ENCODE measurements at places on chromosomes 6 and 20.

- no peak for DNase-seq
Observed at GRCh38 chr6:27476090-27476489, 3.2 kb upstream of the ZNF184 start.

- no peak for DNase-seq
Observed at GRCh38 chr6:160141001-160141726, 19.5 kb downstream of the SLC22A1 start.

DNA sequence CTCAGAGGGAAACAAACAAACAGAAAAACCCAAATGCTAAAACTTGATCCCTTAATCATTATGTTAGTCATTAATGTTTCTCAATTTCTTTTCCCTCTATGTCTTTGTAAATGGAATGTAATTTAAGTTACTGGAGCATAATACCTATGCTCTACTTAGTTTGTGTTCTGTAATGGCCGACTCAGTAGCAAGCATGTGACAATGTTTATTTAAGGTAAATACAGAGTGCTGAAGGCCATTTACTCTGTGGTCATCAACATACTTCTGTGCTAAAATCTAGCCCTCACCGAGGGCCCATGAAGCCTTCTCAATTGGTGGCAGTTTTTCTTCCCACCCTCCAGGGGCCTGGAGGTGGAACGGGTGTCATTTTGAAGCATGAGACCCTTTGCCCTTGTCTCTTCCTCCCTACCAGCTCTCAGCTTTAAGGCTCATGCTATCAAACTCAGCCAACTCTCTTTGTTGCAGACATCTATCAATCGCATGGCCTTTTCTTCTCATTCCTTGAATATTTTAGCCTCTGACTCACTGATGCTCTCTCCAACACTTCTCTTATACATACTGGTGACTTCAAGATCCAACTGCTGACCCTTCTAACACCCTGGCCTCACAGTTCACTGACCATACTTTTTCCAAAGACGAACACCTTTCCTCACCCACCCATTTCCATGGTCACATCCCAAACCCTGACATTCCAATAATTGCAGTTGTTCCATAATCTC lies 48.2 kb downstream of the STX7 start:
- no peak for DNase-seq

DNA sequence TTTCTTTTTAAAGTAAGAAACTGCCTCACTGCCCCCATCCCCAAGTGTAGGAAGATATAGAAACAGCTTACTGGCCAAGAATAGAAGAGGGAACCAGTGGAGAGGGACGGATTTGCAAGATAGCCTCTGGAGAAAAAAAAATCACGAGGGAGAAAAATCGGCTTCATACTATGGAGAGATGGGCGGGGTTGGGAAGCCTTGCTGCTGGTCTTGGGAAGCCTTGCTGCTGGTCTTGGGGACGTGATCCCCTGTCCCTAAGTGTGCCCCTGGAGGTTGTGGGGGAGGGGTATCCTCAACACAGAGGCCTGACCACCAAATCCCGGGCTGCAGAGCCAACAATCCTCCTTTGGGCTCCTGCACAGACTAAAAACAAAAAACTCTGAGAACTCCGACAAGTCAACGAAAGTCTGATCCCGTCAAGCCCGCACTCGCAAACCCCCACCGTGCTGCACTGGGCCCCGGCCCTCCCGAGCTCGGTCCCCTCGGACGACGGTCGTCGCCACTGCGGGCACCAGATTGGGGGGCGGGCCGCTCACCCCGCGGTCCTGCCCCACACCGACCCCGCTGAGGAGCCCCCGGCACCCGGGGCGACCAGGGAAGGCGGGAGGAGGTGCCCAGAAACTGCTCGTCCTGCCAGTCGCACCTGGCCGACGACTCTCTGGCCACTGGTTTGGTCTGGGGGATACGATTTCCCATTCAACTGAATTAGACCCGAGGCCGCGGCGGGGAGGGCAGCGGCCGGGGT lies 750 bp downstream of the MAP7 start:
- DNase-seq, result peak; percentile 37

- no peak for DNase-seq
Observed at GRCh38 chr20:35856866-35857265, 85.1 kb downstream of the PHF20 start.

DNA sequence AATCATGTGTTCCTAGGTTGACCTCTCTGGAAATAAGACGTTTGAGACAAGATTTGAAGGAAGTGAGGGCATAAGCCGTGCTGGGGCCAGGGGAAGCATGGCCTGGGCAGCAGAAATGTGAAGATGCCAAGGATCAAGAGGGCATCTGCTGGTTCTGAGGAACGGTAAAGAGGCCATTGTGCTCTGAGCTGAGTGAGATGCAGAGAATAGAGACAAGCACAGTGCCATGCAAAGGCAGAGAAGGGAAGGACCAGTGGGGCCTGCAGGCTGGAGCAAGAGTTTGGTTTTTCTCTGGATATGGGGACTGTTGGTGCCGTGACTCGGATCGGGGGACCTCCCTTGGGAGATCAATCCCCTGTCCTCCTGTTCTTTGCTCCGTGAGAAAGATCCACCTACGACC lies 50.8 kb downstream of the SMPDL3A start:
- DNase-seq, result no peak

GRCh38 chr20:58143531-58143930 lies 84.9 kb downstream of the ANKRD60 start:
- no peak for DNase-seq

GRCh38 chr20:8346700-8347270 lies 214.7 kb downstream of the PLCB1 start:
- DNase-seq, result no peak

- no peak for DNase-seq
Observed at GRCh38 chr6:39849764-39850163, 57.6 kb downstream of the DAAM2 start.

GRCh38 chr6:3458706-3459421 lies 2.0 kb upstream of the SLC22A23 start:
- peak; percentile 35 for DNase-seq

DNA sequence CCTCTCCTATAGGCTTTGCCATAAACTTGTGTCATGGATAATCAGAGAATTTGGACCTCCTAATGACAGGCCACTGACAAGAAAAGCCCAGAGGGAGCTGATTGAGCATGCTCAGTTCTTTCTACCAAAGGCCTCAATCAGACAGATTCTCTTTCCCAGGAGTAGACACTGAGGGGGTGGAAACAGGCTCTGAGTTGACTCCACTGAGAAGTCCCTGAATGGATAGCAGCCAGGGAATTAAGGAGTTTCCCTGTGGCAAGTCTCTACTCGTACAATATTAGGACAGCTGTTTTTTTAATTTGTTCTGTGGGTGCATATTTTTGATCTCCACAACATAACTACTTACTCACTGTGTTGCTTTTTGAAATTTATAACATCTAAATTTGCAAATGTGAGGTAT lies 63.3 kb downstream of the SLC16A10 start:
- no peak for DNase-seq

DNA sequence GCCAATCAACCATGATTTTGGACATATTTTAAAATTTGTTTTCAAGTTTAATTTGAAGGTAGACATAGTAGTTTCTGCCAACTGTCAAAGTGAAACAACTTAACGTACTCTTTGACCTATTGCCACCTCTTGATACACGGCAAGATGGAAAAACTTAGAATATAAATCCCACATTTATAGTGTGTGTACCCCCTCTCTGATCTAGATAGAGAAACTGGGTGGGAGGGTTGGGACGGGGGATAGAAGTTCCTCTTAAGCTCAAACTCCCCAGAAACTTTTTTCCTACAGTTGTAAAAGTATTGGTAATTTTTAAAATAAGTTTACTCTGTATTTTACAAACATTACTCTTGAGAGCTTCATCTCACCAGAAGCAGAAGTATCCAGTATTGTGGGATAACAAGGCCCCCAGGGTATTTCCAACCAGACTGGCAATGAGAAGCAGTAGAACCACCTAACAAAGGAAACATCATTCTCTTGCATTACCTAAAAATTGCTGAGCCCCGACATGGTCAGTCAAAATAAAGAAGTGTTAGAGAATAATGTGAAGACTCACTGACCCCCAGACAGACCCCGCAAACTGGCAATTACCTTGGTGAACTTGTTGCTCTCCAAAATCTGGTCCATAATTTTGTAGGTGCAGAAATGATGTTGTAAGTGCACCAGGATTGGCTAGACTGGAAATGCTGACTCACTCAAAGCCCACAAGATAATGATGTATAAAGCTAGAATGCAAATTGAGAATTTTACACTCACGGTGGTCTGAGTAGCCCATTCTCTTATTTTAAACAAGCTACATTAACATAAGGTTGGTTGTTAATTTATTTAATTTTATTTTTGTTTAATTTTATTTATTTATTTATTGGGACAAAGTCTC lies 74.7 kb upstream of the TNFAIP3 start:
- DNase-seq, result no peak

- DNase-seq, result no peak
Observed at GRCh38 chr6:85792254-85792653, 149.6 kb upstream of the SYNCRIP start.

DNA sequence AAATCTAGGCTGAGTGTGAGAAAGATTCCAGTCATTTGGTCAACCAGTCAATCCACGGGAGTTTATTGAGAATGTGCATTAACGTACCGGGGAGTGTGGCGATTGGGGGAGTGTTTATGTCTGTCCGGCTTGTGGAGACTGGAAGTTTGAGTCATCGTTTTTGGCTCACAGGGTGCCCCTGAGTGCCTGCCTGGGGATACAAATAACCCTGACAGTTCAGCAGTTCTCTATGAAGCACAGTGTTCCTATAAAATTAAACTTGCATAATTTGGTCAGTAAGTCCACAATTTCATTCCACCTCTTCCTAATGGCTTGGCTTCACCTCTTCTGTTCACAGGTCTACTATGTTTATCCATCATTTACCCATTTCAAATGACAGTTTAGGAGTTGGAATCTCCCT lies 72.6 kb upstream of the PLEKHG1 start:
- DNase-seq, result no peak

DNA sequence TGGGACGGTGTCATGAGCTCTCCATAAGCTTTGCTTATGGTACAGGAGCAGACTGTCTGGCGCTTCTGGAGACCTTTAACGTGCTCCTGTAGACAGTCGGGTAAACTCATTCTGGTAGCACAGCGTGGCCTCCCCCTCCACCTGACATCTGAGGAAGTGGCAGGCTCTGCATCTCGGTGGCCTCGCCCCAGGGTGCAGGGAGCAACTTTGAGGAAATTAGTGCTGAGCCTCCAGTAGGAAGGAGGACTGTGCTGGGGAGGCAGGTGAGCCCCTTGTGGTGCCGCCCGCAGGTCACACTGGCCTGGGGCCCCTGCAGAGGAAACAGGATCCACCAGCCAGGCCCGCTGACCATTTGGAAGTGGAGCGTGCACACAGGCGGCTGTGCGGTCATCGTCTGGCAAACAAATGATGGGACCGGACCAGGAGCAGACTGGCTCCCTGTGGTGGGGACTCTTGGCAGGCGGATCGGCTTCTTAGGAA lies 57.9 kb downstream of the SYNJ2 start:
- DNase-seq, result no peak

- DNase-seq, result no peak
Observed at GRCh38 chr6:22682979-22683378, 113.6 kb downstream of the HDGFL1 start.

- no peak for DNase-seq
Observed at GRCh38 chr6:105596284-105596755, 193.4 kb upstream of the PREP start.

GRCh38 chr6:29653452-29654038 lies 3.3 kb upstream of the MOG start:
- DNase-seq, result peak; percentile 93

GRCh38 chr6:135972150-135972549 lies 120.6 kb downstream of the PDE7B start:
- no peak for DNase-seq

GRCh38 chr20:35726842-35727711 lies 15.0 kb downstream of the RBM39 start:
- DNase-seq, result no peak

DNA sequence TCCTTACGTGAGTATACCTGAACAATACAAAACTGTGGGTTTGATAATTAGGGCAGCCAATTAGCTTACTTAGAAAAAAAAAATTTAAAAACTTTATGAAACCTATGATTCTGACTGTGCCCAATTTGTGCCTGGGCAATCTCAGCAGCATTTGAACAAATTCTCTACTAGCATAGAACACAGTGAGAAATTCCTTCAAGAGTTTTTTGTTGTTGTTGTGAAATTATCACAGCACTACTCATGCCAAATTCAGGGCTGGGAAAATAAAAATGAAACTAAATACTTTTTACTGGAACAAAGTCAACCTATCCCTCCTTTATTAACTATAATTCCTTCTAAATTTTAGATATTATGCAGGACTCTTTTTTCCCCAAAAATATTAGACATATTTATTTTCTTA lies 42.9 kb downstream of the POU3F2 start:
- DNase-seq, result no peak

DNA sequence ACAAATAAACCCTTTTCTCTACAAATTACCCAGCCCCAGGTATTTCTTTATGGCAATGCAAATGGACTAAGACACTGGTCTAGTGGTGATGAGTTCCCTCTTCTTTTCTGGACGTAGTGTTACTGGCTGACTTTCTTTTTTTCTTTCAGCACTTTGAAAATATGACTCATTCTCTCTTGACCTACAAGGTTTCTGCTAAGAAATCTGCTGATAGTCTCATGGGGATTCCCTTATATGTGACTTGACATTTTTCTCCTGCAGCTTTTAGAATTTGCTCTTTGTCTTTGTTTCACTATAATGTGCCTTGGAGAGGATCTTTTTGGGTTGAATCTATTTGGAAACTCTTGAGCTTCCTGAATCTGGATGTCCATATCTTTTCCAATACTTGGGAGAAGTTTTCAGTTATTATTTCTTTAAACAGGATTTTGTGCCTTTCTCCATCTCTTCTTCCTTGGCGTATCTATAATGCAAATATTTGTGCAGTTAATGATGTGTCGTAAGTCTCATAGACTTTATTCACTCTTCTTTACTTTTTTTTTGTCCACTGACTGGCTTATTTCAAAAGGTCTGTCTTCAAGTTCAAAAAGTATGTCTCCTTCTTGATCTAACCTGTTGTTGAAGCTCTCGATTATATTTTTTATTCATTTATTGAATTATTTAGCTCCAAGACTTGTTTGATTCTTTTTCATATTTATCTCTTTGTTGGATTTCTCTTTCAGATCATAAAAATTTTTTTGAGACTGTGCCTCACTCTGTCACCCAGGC lies 42.2 kb upstream of the TPD52L1 start:
- DNase-seq, result no peak
